Esophagus muscularis mucosa (tissue), 4 donors: ENCODE measurements at places on chromosomes 5 and 9.

DNA sequence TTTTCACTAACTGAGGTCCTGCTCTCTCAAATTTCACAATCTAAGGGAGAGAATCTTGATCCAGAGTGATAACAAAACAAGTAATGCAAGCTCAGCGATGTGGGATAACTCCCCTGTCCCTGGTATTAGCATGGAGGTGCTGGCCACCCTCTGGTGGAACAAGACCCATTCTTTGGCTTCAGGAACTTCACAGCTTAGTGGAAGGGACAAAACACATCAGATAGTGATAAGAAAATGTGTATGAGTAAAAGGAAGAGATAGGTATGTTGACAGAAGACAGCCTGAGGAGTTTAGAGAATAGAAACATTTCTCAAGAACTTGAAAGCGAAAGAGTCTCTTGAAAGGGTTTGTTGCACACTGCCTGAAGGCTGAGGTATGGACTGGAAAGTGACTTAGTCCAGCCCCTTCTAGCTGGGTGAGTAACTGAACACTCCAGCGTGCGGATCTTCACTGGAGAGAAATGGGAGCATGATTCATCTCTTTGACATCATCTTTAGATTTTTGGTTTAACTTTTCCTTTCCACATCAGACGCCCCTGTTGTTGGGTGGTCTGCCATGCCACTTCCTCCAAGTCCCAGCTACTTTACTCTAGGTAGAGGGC is 25.4 kb upstream of the ZSWIM6 start:
- DNase-seq = no peak

DNA sequence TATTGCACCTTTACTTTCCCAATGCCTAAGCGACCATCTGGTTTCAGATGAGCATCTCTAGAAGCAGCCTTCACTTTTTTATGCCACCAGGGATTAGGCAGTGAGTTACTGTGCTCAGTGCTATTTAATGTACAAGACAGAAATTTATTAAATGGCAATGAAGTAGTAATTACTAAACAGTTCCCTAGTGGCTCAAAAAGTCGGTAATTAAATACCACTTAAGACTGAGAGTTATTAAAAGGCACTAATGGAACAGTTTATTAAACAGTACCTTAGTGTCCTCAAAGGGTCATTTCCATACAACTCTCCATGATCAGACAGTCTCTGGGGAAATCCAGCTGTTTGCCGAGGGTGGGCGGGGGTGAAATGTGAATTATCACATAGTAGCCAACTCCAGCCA is 42.3 kb downstream of the LHFPL2 start:
- DNase-seq = no peak

- DNase-seq = no peak
Observed at GRCh38 chr9:120892748-120893610, 16.0 kb upstream of the PHF19 start.

- DNase-seq = no peak
Observed at GRCh38 chr9:133788819-133789717, 50.9 kb upstream of the SARDH start.

GRCh38 chr9:79046401-79046800 is 525.4 kb upstream of the TLE4 start:
- DNase-seq = no peak

DNA sequence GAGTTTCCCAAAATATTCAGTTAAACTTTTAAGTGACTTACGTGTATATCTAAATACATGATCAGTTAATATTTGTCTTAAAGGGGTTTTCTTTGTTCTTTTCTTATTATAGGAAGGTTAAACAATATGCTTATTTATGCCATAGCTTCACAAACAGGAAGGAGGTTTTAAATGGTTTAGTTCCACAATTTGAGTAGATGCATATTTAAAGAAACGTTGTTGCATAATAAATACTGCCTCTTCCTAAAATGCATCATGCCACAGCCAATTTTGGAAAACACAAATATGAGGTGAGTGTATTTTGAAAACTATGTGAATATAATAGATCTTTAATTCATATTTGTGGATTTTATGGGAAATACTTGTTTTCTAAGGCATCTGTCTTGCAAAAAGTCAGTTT is 2.5 kb upstream of the ADRB2 start:
- DNase-seq = no peak

GRCh38 chr5:169097374-169098326 is 203.3 kb downstream of the SLIT3 start:
- DNase-seq = no peak

- DNase-seq = no peak
Observed at GRCh38 chr9:93205045-93205768, 21.3 kb downstream of the WNK2 start.

DNA sequence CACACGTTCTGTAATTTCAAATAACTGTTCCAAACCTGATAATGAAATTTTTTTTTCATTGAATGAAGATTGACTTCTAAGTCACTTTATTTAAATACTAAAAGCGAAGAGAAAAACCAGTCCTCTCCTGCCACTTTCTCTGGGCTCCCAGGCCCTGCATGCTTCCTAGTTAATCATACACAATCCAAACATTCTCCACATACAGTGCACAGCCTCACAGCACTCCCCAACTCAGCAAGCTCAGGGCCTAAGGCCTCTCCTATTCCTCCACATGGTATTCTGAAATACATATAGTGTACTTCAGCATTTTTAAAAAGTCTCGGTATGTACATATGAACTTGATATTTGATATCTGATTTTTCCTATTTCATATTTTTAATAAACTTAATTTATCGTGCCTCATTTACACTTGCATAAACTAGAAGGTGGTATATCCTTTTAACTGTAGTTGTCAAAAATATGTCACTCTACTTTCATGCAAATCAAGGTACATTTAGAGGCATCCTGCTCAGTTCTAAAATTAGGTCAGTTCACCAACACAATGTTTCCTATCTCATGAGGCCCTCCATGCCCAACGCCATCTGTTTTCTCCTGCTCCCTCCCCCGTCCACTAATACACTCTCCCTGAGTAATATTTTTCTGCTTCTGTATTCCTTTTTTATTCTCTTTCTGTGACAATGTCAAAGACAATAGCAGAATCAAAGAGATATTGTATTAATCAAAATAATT is 206.7 kb downstream of the ARRDC3 start:
- DNase-seq = no peak

- DNase-seq = no peak
Observed at GRCh38 chr5:78647838-78648358, 674 bp downstream of the LHFPL2 start.

DNA sequence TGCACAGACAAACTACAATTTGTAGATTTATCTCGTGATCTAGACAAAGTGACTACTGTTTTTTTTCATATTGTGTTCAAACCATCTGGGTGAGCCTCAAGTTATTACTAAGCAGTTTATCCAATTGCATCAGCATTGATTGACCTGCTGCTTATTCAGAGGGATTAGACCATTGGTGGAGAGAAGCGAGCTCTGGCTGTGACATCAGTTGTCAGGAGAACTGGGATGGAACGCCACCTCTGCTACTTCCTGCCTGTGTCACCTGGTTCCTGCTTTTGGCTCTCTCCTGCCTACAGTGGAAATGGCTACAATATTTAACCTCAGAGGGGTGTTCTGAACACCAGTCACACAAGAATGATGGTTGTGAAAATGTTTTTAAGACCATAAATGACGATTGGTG is 12.1 kb downstream of the NR4A3 start:
- peak; percentile 31 for DNase-seq

DNA sequence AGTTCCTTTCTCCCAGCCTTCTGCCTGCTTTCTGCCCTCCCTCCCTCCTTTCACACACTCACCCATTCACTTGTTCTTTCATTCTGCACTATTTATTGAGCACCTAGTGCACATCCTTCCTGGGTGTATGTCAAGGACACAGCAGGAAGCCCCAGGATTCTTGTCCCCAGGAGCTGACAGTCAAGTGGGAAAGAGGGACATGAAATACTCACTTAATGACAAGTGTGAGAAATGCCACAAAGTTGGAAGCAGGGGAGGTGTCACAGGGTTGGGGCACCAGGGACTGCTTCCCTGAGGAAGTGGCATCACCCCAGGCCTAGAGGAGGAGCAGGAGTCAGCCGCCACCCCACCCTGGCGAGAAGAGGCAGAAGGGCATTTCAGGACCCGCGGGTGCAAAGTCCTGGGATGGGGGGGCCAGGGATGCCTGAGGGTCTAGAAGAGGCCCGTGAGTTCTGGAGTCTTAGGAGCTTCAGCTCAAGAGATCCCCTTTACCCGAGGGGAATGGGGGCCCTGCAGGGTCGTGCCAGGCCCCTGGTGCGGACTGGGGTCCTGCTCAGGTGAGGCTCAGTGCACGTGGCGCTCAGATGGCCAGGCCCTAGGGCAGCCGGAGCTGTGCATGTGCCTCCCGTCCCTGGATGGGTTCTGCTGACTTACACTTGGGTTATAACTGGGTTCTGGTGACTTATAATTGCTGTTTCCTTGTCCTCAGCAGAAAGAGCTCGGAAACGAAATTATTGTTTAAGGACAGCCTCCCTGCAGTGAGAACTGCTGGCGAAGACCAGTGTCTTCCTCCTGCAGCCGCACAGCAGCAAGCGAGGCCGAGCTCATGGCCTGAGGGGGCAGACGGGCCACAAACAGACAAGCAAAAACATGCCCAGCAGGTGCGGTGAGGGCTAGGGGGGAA is 16.9 kb upstream of the LAMC3 start:
- no peak for DNase-seq

- DNase-seq = no peak
Observed at GRCh38 chr5:36270876-36271575, 29.3 kb upstream of the NADK2 start.

- DNase-seq = no peak
Observed at GRCh38 chr5:57434227-57434640, 48.4 kb downstream of the ACTBL2 start.

DNA sequence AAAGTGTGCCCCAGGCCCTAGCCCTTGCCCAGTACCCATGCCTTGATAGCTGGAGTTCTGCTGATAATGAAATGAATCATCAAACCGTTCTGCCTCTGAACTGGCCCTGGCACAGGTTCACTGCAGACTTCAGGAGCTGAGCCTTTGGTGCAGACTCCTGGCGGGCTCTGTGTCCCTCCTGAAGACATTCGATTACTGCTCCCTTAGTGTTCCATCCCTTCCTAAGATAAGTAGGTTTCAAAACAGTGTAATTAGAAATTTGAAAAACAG is 97.2 kb downstream of the MVB12B start:
- DNase-seq = no peak

GRCh38 chr5:57366744-57367143 is 115.9 kb downstream of the ACTBL2 start:
- no peak for DNase-seq

DNA sequence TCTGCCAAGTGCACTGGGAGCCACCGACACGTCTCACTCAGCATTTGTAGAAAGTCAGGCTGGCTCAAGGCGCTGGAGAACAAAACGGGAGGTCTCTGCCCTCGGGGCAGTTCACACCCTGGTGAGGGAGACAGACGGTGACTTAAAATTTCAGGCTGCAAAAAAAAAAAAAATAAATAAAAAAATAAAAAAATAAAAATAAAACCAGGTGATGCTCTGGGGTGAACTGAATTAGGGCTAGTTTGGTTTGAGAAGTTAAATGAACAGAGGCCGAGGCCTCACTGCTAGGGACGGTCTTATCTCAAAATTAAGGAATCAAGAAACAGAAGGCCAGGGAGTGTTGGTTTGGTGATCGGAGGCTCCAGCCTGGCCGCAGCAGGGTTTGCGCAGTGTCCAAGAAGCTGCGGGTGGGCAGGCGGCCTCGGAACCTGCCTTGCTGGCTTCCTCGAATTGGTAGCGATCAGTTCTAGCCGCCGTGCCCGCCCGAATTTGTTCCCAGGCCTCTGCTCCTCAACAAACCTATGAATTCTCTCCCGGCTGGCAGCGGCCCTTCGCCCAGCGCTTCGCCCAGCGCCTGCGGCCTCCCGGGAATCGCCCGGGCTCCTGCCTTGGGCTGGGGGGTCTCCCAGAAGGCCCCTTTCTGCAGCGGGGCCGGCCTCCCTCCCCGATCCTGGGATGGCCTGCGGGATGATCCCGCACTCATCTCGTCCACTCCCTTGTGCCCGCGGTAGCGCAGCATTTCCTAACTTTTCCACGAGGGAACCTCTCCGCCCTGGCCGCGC is 1.5 kb downstream of the NKX2-5 start:
- no peak for DNase-seq
